ENCODE measurements at places on chromosomes 1 and 21. TPM values are rescaled to one million over a fixed set of nuclear protein-coding genes. Genes with fewer than 3 reads are reported as not detected.

The CR1L gene
- total RNA-seq = not detected

The RNF187 gene
- total RNA-seq = 24.3 TPM

The ZNF683 gene
- total RNA-seq = not detected

The NUP210L gene
- total RNA-seq = not detected

The UMODL1 gene
- not detected for total RNA-seq

- H3K27me3 ChIP-seq = no peaks in the 10 kb centered on the region
- no peaks in the 10 kb centered on the region for H3K36me3 ChIP-seq
- no peak overlapping the region for H3K4me3 ChIP-seq
- DNase-seq = no peak
- H3K4me1 ChIP-seq = no peaks in the 10 kb centered on the region
Observed at GRCh38 chr21:44401386-44402160, 48.2 kb downstream of the TRPM2 start.

GRCh38 chr1:51600965-51601364 is 15.9 kb upstream of the OSBPL9 start:
- H3K4me1 ChIP-seq = no peaks in the 10 kb centered on the region
- no peak overlapping the region for H3K4me3 ChIP-seq
- H3K36me3 ChIP-seq = no peaks in the 10 kb centered on the region

GRCh38 chr1:45516036-45516435 is 5.6 kb downstream of the PRDX1 start:
- H3K36me3 ChIP-seq = peaks cover 52% of the 10 kb centered on the region
- H3K4me1 ChIP-seq = no peaks in the 10 kb centered on the region
- no peak overlapping the region for H3K4me3 ChIP-seq
- H3K27me3 ChIP-seq = no peaks in the 10 kb centered on the region

- no peaks in the 10 kb centered on the region for H3K36me3 ChIP-seq
- no peak overlapping the region for H3K4me3 ChIP-seq
- DNase-seq = peak; percentile 78
- H3K4me1 ChIP-seq = no peaks in the 10 kb centered on the region
- no peaks in the 10 kb centered on the region for H3K27me3 ChIP-seq
Observed at GRCh38 chr1:201676197-201676596, 137.3 kb downstream of the NAV1 start.

GRCh38 chr21:45551316-45551715 is 9.1 kb upstream of the SLC19A1 start:
- no peaks in the 10 kb centered on the region for H3K36me3 ChIP-seq
- H3K4me1 ChIP-seq = peaks cover 7% of the 10 kb centered on the region
- H3K27me3 ChIP-seq = no peaks in the 10 kb centered on the region
- no peak overlapping the region for H3K27ac ChIP-seq
- DNase-seq = no peak

DNA sequence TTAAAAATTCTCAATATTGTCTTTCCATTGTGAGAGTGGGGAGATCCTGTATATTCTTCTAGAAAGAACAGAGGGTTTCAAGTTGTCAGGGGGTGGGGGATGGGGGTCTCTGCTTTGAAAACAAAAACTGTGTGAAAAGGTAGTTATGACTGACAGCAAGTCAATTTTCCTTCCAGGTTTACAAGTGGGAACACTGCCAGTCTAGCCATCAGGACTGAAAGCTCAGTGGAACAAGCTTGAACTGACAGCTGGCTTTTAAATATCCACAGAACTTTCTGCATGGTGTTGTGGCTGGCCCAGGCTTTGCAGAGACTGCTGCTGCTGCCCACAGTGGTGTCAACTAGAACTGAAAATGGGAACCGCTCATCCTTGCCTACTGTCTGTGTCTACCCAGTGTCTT is 162.6 kb downstream of the TNR start:
- no peaks in the 10 kb centered on the region for H3K27me3 ChIP-seq
- no peaks in the 10 kb centered on the region for H3K4me1 ChIP-seq
- H3K4me3 ChIP-seq = no peak overlapping the region
- no peak for DNase-seq
- H3K36me3 ChIP-seq = no peaks in the 10 kb centered on the region
- H3K27ac ChIP-seq = no peak overlapping the region

DNA sequence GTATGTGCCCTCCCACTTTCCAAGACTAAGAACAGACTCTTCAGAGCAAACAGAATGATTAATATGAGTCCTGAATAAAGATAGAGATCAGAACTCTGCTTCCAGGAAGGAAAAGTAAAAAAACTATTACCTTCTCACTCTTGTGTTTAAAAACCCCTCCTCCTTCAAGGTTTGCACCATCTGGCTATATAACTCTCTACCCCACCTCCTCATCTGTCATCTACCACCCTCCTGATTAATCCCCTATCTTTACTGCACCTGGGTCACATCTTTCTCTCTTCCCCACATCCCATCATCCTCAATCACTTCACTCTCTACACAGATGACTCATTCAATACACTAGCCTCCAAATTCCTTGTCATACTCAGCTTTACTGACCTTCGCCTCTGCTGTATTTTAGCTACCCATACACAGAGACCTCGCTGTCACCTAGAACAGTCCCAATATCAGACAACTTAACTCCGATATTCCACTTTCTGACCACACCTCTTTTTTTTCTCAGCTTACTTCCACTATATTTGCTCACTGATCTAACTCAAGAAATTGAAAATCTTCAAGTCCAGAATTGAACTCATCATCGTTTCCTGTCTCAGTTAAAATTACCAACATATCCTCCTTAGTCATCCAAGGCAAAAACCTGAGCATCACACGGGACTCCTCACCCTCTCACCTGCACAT is 3.7 kb downstream of the SCMH1 start:
- no peak overlapping the region for H3K4me3 ChIP-seq
- peak overlapping the region; percentile 99 for H3K27ac ChIP-seq
- no peak for DNase-seq
- H3K4me1 ChIP-seq = peaks cover 65% of the 10 kb centered on the region

GRCh38 chr1:244087611-244088010 is 36.5 kb downstream of the ZBTB18 start:
- H3K4me3 ChIP-seq = no peak overlapping the region
- no peak overlapping the region for H3K27ac ChIP-seq
- peaks cover 6% of the 10 kb centered on the region for H3K27me3 ChIP-seq
- H3K4me1 ChIP-seq = no peaks in the 10 kb centered on the region
- DNase-seq = no peak
- H3K36me3 ChIP-seq = no peaks in the 10 kb centered on the region

- H3K27ac ChIP-seq = no peak overlapping the region
- no peaks in the 10 kb centered on the region for H3K36me3 ChIP-seq
- H3K4me1 ChIP-seq = peaks cover 20% of the 10 kb centered on the region
Observed at GRCh38 chr1:67732750-67733151, 47.8 kb downstream of the GADD45A start.
